ENCODE measurements at places on chromosomes 12 and 14. TPM values are rescaled to one million over a fixed set of nuclear protein-coding genes. Genes with fewer than 3 reads are reported as not detected.

GRCh38 chr12:124753993-124754392, 109.7 kb downstream of the SCARB1 start:
- H3K4me3 ChIP-seq, result no peak overlapping the region
- H3K4me1 ChIP-seq, result no peaks in the 10 kb centered on the region
- no peaks in the 10 kb centered on the region for H3K36me3 ChIP-seq
- DNase-seq, result no peak
- peaks cover 60% of the 10 kb centered on the region for H3K27me3 ChIP-seq
- no peak overlapping the region for H3K27ac ChIP-seq

DNA sequence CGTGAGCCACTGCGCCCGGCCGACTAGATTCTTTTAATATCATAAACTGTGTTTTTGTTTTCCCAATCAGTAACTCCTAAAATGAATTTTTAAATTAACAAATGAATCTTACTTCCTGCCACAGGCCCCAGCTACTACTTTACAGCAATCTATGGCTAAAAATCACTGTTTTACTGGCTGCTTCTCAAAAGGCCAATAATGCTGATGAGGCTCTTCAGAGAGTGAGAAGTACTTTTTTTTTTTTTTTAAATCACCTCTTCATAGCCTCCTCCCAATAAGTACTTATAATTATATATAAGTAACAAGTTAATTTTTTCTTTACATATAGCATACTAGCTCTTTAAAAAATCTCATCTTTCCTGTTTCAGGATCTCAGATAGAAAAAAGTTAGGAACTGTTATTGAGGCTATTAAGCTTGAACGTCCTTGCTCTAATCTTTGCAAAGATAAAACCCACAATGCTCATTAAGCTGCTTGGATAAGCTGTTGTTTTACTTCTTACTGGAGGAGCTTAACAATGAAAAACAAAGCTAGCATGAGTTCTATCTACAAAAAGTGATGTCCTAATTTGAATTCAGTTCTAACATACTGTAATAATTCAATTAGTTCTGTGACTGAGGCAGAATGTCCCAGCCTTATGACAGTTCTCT, 12.8 kb upstream of the WDR20 start:
- H3K4me3 ChIP-seq, result no peak overlapping the region
- no peak overlapping the region for H3K27ac ChIP-seq
- peaks cover 16% of the 10 kb centered on the region for H3K4me1 ChIP-seq
- DNase-seq, result no peak
- no peaks in the 10 kb centered on the region for H3K27me3 ChIP-seq

GRCh38 chr12:4320497-4320852, 538 bp upstream of the TIGAR start:
- H3K4me1 ChIP-seq, result peaks cover 13% of the 10 kb centered on the region
- H3K27me3 ChIP-seq, result no peaks in the 10 kb centered on the region
- H3K4me3 ChIP-seq, result peak overlapping the region; percentile 86
- no peak for DNase-seq
- H3K36me3 ChIP-seq, result no peaks in the 10 kb centered on the region

DPF3 gene
- 1.1 TPM for polyA plus RNA-seq

KRT79 gene
- polyA plus RNA-seq, result 0.09 TPM

Measured in keratinocyte (primary cell).